ENCODE measurements at places on chromosomes 16 and 17.

DNA sequence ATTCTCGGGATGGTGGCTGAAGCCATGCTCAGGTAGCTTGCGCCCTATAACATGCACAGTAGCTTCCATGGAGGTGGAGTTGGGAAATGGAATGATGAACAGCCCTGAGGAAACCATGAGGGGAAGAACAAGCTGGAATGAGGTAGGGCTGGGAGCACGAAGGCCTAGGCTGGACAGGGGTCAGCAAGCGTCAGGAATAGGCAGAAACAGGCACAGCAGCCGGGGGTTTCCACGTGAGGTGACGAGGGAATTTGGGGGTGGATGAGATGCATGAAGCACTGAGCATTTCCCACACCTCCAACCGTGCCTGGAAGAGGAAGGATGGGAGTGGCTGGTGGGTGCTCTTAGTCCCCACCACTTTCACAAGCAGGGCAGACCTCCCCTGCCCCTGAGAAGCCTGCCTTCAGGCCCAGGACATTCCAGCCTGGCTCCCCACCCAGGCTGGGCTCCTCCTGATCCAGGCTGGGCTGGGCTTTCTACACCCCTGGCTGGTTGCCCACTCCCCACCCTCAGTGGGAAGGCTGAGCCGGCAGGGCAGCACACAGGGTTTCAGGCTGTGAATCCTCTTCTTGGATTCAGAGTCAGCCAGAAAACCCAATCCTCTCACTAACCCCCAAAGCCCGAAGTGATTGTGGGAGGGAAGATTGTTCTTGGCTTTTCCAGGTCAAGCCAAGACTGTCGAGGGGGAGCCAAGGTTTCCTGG lies 21.9 kb downstream of the PLEKHG4 start:
- peak; percentile 22 for DNase-seq

GRCh38 chr17:61468263-61468907 lies 16.2 kb downstream of the TBX4 start:
- DNase-seq: no peak

DNA sequence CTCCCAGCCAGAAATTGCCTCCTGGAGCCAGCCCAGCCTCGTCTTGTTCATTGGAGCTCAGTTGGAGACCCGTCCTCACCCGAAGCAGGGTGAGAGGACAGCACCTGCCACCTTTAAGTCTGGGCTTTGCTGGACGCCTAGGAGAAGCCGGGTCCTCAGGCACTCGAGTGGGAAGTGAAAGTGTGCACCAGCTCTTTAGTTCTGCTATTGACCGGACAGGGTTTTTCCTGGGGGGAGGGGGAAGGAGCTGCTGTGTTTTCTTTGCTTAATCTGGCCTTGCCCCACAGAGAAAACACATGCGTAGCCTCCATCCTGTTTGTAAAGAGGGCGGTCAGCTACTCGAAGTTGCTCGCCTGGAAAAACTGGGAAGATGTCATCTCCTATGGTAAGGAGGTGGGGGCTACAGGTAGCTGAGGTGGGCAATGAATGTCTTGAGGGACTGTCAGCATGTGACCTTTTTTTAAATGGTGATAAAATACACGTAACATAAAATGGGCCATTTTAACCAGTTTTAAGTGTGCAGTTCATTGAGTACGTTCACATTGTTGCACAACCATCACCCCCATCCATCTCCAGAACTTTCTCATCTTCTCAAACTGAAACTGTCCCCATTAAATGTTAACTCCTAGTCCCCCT lies 34.4 kb downstream of the CMIP start:
- DNase-seq: peak; percentile 84

GRCh38 chr16:31052114-31052513 lies 18.8 kb downstream of the STX4 start:
- no peak for DNase-seq

Data from GM13976 (cell line).